Ovary (tissue), 10 donors: ENCODE measurements at places on chromosomes 3 and 15. TPM values are rescaled to one million over a fixed set of nuclear protein-coding genes. Genes with fewer than 3 reads are reported as not detected.

- DNase-seq, result peak; percentile 53
Measured at GRCh38 chr3:129398803-129399144, 29.7 kb downstream of the EFCAB12 start.

GRCh38 chr15:95825208-95825607 is 505.3 kb upstream of the NR2F2 start:
- DNase-seq, result no peak

DNA sequence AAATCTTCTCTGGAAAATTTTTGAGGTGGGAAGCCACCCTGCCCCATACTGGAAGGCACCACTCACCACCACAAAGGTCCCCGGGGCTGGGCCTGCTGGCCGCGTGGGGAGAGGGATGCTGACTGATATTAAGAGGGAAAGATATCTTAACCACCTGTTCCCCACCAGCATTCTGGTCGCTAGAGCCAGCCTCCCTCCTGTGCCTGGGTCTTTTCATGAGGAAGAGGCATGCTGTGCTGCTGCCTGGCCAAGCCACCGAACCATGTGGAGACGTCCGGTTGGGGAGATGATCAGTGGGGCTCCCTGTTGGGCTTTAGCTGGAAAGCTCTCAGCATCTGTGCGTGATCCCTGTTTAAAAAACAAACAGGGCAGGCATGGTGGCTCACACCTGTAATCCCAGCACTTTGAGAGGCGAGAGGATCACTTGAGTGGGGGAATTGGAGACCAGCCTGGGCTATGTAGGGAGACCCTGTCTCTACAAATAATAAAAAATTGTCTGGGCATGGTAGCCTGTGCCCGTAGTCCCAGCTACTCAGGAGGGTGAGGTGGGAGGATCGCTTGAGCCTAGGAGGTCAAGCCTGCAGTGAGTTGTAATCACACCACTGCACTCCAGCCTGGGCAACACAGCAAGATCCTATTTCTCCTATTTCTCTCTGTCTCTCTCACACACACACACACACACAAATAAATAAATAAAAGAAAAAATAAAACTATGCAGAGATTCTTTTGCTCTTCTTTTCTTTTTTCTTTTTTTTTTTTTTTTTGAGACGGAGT is 1.0 kb downstream of the KLHL18 start:
- no peak for DNase-seq

DNA sequence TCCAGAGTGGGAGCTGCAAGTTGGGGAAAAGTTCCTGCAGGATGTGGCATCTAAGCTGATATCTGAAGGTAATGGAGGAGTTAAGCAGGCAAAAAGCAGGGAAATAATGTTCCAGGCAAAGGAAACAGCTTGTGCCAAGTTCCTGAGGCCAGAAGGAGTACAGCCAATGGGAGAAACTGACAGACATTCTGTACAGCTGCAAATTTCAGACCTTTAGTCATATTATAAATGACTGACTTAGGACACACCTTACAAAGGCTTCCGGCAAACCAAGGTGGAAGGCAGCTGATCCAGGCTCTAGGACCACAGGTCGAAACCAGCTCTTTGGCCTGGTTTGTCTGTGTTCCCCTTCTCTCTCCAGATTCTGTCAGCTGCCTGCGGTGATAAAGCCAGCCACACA is 9.3 kb downstream of the WWTR1 start:
- DNase-seq, result no peak

DNA sequence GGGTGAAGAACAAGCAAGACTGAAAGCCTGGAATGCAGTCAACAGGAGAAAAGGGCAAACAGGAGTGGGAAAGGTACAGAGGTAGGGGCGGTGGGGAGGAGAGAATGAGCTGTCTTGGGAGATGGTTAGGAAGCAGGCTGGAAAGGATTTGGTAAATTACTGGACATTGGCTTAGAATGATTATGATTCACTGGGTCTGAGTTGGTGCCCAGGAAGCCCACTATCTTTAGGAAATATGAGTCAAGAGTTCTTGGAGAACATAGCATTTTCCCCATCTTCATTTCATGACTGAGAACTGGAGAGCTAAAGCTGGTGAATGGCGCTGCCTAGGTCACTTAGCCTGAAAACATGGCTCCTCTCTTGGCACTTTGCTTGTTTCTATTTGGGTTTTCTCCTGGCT is 74.7 kb upstream of the C3orf80 start:
- DNase-seq, result no peak

GRCh38 chr15:35514759-35515158 is 31.2 kb downstream of the DPH6 start:
- DNase-seq, result no peak

ABI3BP gene
- 84.1 TPM for total RNA-seq

DNA sequence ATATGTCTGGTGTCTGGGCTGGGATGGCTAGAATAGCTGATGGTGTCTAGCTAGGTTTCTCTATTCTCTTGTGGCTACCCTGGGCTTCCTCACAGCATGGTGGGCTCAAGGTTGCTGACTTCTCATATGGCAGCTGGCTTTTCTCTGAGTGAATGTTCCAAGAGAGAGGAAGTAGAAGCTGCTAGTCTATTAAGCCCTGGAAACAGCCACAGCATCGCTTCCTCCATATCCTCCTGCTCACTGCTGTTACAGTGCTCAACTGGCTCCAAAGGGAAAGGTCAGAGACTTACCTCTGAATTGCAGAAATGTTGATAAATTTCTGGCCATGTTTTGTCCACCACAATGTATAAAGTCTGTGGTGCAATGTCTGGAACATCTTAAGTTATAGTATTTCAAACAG is 299.9 kb upstream of the ADAMTS9 start:
- DNase-seq, result no peak

CCR9 gene
- total RNA-seq, result not detected

PEX5L gene
- 1.1 TPM for total RNA-seq

GRCh38 chr15:74551714-74552113 is 10.7 kb downstream of the ARID3B start:
- no peak for DNase-seq
